ENCODE measurements at places on chromosomes 7 and 10.

DNA sequence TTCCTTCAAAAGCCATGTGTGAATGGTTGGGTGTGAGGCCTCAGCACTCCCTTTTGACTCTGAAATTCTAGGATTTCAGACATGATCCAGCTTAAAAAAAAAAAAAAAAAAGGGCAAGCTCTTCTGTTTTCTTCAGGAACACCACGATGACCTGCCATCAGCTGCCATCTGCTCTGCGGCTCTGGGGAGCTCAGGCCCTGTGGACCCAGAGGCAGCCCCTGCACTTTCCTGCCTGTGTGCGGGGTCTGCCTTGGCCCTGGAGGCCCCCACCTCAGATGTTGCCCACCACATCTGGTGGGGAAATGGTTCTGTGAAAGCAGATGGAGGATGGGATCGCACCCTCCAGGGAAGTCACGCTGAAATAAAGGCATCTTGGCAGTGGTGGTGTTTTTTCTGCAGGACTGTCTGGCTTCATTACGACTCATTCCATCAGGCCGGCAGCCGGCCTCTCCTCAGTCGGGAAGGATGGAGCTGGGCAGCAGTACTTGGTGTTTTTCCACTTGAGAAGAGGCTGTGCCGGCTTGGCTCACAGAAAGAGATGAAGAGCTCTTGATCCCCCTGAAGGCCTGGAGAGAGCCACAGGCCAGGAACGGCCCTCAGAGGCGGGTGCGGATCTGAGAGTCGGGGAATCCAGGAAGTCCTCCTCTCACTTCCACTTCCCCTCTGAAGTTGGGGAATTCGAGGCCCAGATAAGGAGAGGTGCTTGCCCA is 66.1 kb upstream of the AQP1 start:
- no peak for DNase-seq

DNA sequence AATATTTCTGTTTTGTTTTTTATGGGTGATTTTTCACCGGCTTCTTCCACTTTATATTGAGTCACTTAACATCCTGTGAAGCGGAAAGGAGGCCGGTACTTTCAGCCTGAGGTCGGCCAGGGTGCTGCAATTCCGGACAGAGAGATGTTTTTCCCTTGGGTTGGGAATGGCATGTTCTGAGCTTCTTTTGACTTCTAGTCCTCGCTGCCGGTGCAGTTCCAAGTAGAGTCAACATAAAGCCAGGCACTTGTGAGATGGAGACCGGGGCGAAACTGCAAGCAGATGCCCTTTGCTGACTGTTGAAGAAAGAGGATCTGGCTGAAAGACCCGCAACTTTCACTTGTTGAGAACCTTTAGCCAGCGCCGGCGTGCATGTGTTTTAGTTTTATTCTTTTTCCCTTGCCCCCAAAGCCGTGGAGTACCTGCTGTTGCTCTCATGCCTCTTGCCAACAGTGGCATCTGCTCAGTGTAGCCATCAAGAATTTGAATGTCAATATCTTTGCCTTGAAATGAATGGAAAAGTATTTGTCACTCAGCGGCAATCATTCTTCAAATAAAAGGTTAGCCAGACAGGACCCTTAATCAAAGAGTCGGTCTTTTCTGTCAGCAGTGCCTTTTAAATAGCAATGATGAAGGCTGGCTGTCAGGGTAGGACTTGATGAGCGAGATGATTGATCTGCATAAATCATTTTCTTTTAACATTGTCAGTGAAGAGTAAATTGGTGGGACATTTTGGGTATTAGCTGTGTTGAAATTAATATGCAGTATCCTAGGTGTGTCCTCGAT is 351.2 kb downstream of the LRMDA start:
- no peak for DNase-seq

DNA sequence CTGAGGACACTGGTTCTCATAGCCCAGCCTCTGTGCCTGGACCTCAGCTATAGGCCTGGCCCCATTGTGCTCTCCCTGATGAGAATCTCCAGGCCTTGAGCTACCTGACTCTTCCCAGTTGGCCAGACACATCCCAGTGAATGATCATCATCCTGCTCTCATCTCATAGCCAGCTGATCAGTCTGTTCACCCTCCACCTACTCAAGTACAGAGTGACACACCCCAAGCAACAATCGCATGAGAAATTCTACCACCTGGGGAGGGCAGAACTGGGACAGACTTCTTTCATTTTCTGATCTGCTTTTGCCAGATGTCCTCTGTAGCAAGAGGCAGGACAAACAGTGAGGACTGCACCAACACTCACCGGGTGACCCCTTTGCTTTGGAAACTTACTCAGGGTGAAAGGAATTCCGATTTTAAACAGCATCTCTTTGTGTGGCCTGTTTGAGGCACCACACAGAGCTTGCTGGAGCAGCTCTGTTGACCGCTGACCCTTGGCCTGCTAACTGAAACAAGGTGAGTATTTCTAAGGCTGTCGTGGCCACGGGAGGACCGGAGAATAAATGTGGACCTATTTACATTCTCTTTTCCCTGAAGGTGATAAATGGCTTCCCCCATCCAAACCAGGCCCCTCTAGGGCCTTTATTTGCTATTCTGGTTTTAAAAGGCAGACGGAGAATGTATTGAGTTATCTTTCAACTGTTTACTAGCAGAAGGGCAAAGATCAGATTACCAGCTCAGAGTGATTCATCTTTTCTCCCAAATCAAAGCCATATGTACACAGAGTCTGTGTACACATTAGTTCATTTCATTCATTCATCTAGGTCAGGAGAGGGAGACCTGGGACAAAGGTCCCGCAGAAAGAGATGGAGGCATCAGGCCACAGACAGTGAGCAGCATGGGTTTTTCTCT is 181.4 kb upstream of the TNS3 start:
- no peak for DNase-seq

GRCh38 chr7:3150027-3150426 is 106.4 kb upstream of the CARD11 start:
- no peak for DNase-seq

DNA sequence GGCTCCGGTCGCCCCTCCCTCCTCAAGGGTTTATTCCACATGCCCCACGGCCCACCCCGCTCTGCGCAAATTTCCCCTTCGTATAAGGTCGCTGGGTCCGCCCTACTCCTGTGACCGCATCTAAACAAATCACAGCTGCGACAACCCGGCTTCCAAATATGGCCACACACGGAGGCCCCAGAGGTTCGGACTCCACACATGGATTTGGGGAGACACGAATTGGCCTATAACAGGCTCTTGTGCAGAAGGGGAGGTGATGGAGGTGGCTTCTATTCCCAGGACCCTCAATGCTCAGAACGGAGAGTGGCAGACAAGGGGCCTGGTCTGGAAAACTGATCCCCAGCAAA is 90.1 kb downstream of the FOXL3 start:
- DNase-seq = no peak

GRCh38 chr7:3821488-3821887 is 520.4 kb downstream of the SDK1 start:
- DNase-seq = no peak

- DNase-seq = no peak
Measured at GRCh38 chr10:42111661-42112330, 526.6 kb downstream of the ZNF33B start.

DNA sequence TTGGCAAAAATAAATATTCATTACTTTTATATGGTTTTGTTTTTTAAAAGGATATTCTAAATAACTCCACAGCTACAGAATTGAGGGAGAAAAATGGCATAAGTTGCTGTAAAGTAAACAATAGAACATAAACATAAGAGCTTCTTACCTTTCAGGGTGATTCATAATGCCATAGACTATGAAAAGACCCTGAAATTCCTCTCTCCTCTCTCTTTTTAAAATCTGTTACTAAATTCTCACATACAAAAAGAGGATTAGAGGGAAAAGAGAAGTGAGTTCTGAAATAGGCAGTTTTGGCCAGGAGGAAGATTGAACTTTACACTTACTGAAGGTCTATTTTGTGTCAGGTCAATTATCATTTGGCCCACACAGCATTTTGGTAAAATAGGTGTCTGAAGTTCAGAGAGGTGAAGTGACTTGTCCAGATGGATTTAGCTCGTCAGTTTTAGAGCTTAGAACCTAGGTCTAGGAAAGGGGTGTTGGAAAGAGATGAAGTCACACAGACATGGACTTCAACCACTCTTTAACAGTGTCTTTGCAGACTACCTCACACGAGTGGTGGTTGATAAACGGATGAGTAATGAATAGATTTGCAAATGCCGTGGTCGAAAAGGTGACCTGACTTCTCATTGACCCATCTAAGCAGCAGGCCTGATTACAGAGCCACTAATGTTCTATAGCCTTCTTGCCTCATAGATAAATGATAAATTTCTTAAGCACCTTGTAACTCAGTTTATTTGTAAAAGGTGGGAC is 190.6 kb upstream of the CCDC6 start:
- no peak for DNase-seq

DNA sequence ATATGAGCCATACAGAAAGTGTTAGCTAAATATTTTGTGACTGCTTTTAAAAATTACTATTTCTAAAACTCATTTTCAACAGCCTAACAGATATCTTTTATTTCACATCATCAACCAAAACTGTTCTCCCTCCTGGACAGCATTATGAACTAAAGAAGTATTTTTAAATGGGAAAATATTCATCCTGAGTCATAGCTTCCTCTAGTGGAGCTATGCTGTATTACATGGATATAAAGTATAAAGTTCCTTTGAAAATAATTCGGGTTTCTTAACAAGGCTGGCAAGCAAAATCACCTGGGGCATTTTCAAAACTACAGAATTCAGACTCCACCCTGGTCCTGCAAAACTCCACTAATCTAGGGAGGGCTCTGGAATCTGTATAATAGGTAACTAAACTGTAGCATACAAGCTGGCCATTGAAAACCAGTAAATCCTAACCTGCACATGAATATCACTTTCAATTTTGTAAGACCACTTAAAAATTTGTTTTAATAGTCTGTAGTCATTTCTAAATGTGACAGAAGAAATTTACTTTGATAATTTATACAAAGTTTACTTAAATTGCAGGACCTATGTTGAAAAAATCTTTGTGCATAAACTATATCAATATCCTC is 53.5 kb downstream of the SCIN start:
- DNase-seq = no peak

- no peak for DNase-seq
Measured at GRCh38 chr10:7950981-7951847, 103.3 kb upstream of the GATA3 start.

- no peak for DNase-seq
Measured at GRCh38 chr10:15084502-15084922, 4.1 kb downstream of the ACBD7 start.

GRCh38 chr7:96361116-96361857 is 39.4 kb upstream of the SLC25A13 start:
- DNase-seq = no peak

DNA sequence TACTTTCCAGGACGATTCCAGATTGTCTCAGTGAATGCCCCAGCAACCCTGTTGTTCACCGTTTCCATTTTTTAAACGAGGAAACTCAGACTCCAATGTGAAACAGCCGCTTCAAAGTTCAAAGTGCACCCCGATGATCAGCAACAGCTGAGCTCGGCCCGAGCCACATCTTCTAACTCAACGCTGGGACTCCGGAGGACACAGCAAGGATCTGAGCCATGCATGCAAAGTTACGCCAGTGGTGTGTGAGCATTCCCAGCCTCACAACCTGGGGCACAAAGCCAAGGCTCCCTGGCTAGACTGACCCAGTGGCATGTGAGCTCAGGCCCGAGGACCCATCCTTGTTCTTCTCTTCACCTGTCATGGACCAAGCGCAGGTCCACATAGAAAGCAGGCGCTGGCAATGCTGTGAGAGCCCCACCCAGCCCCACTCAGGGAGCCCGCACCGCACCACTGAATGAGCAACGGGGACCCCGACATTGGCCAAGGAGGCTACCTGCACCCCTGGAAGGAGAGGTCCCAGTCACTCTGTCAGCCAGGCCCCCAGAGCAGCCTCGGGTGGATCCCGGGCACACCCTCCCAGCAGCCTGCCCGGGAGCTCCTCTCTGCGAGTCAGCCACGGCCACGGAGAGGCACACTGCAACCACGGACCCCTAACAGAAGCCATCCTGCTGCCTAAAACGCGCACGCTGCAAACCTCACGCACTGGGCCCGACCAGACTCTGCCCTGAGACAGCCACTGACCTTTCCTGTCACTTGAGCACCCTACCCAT is 82.9 kb downstream of the MAD1L1 start:
- no peak for DNase-seq

- DNase-seq = no peak
Measured at GRCh38 chr10:47019155-47020145, 108.2 kb downstream of the PTPN20 start.

DNA sequence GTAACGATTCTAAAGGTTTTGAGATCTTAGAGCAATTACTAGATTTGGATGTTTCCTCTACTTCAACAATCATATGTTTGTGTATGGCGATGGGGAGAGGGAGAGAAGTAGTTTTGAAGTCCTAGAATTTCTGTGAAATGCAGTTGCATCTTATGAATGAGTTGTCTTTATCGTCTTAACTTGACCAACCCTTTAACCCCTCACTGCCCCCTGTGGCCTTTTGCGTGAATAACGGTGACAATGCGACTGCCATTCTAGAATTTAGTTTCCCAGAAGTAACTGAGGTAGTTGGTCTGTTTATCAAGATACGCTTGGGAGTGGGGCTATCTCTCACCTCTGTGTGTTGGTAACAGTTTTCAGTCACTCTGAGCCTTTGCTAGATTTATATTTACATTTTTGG is 204.6 kb downstream of the HDAC9 start:
- DNase-seq = no peak

DNA sequence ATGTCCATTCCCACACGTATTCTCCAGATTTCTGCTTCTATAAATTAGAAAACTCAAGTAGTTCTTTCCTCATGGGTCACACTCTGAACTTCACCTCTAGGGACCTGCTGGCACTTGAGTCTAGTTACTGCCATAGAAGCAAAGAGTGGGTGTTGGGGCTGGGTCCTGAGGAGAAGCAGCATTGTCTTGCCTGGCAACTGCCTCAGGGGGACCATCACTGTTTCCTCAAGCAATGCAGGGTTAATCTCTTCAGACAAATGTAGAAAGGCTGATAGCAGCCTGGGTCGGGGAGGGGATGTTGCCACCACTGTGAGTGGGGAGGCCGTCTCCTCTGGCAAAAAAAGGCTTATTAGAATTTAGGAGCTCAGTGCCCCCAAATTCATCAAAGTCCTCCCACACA is 20.2 kb upstream of the PAPSS2 start:
- DNase-seq = no peak

DNA sequence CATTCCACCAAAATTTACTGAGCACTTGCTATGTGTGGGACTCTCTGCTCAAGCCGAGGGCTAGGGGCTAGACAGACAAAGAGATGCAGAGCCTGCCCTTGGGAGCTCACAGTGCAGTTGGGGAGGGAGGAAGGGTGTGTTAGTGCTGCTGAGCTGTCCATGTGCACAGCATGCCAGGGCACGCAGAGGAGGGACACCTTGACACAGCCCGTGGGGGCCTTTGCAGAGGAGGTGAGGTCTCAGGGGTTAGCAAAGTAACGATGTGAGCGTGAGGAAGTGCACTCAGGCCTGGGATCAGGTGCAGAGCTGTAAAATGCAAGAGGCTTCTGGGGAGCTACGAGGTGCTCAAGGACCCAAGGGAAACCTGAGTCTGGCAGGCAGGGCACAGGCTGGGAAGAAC is 16.3 kb downstream of the PRKCQ start:
- no peak for DNase-seq

GRCh38 chr10:60872451-60872850 is 71.5 kb downstream of the RHOBTB1 start:
- no peak for DNase-seq

GRCh38 chr10:178208-178607 is 43.0 kb downstream of the ZMYND11 start:
- no peak for DNase-seq

Measured in KG1 (cell line).